ENCODE measurements at places on chromosomes 1 and 21.

GRCh38 chr1:220356981-220357850 lies 85.0 kb upstream of the RAB3GAP2 start:
- DNase-seq, result no peak

- DNase-seq, result no peak
Measured at GRCh38 chr1:211627259-211627658, 48.2 kb downstream of the NEK2 start.

- DNase-seq, result no peak
Measured at GRCh38 chr1:100891380-100891779, 3.3 kb downstream of the EXTL2 start.

- DNase-seq, result no peak
Measured at GRCh38 chr1:47688461-47689296, 250.8 kb downstream of the FOXD2 start.

- DNase-seq, result no peak
Measured at GRCh38 chr1:163844459-163844858, 522.7 kb downstream of the NUF2 start.

GRCh38 chr1:118788463-118788862 lies 199.7 kb downstream of the TBX15 start:
- DNase-seq, result no peak

DNA sequence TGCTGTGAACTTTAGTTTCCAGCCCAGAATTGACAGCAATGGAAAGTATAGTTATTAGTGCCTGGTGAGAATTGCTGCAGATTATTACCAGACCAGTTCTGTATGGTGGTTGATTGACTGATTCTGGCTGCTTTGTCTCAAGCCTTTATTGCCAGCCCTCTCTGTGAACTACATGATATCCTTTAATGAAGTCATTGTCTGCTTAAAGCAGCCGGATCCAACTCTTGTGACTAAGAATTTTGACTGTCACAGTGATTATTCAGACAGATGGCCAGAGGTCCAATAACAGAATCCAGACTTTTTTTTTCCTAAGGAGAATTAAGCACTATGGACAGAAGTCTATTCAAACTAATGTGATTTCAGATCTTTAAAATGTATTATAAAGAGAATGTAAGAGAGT lies 1548.6 kb upstream of the B3GALT2 start:
- DNase-seq, result no peak

- no peak for DNase-seq
Measured at GRCh38 chr1:182658055-182658454, 26.3 kb downstream of the RGS8 start.

DNA sequence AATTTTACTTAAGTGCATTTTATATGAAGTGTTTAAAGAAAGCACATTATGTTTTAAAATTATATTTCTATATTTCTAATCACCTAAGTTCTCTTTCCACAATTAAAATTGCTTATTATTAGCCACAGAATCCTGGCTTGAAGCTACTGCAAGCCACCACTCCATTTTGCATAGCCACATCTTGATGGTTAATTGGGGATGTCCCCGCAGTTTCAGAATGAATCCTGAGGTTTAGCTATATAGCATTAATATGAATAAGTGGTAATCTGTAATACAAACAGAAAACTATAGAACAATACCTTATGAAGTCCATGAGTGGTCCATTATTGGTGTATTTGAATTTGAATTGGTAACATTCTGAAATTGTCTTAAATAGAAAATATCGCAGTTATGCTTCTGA lies 11.6 kb upstream of the GOLPH3L start:
- DNase-seq, result no peak

- DNase-seq, result no peak
Measured at GRCh38 chr1:213868482-213868881, 119.3 kb upstream of the PROX1 start.

DNA sequence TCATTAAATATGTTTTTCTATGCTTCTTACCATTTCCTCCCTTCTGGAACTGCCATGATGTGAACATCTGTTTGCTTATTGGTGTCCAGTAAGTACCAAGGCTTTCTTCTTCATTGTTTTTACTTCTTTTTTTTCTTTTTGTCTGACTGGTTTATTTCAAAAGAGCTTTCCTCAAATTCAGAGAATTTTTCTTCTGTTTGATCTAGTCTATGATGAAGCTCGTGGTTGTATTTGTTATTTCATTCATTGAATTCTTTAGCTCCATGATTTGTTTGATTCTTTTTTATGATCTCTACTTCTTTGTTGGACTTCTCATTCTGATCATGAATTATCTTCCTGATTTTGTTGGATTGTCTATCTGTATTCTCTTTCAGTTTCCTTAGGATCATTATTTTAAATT lies 49.5 kb upstream of the PKN2 start:
- no peak for DNase-seq

GRCh38 chr21:45549626-45550463 lies 7.6 kb upstream of the SLC19A1 start:
- no peak for DNase-seq

- no peak for DNase-seq
Measured at GRCh38 chr1:1123581-1124507, 8.0 kb upstream of the C1orf159 start.

GRCh38 chr1:241485554-241485992 lies 34.0 kb downstream of the FH start:
- DNase-seq, result no peak

DNA sequence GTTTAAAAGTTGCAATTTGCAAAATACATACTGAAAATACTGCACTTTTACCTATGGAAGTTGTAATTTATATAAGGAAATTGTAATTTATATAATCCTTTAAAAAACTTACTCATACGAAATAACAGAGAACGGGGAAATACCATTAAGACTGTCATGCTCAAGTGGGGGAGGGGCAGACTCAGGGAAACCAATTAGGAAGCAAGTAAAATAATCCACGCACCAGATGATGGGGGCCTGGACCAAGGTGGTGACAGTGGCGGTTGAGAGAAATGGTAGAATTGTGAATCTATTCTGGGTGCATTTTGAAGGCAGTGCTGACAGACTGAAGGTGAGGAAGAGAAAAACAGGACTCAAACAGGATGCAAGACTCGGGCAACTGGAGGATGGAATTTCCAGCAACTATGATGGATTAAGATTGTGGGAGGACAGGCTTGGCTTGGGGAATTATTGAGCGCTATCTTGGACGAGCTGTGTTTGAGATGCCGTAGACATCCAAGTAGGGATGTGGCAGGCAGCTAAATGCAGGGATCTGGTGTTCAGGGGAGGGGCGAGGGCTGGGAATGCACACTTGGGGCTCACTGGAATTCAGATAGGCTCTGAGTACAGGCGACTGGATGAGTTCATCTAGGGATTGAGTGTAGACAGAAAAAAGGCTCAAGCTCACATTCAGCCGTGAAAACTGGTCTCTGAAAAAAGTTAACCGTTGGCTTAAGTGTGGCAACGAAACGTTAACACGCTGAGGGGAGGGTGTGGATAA lies 977 bp downstream of the LCA5L start:
- DNase-seq, result no peak

GRCh38 chr1:87156124-87156523 lies 172.6 kb upstream of the LMO4 start:
- no peak for DNase-seq

GRCh38 chr1:61659061-61659460 lies 65.9 kb downstream of the TM2D1 start:
- no peak for DNase-seq

DNA sequence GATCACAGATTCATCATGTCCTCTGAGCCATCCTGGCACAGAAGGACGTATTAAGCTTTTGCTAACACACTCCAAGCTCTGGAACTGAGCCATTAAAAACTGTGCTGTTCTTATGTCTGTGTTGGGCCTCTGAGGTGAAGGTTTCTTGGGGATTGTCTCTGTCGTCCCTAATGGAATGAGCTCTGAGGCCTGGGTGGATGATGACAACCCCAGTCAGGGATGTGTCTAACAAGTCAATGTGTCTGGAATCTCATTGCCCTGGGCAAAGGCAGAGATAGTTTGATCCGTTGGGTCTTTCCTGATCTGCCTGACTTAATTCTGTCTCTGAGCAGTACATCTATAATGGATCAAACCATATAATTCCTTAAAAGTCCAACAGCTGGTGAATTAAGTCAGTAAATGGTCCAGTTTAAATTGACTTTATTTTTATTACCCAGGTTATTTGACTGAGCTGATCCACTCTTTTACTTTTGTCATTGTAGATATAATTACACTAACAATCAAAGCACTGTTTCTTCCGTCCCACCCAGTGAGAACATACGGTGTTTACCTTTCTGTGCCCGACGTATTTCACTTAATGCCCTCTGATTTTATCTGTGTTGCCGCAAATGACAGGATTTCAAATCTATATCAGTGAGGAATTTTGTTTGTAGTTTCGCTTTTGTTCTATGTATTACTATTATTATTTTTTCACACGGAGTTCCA lies 38.8 kb upstream of the OR2B11 start:
- no peak for DNase-seq

DNA sequence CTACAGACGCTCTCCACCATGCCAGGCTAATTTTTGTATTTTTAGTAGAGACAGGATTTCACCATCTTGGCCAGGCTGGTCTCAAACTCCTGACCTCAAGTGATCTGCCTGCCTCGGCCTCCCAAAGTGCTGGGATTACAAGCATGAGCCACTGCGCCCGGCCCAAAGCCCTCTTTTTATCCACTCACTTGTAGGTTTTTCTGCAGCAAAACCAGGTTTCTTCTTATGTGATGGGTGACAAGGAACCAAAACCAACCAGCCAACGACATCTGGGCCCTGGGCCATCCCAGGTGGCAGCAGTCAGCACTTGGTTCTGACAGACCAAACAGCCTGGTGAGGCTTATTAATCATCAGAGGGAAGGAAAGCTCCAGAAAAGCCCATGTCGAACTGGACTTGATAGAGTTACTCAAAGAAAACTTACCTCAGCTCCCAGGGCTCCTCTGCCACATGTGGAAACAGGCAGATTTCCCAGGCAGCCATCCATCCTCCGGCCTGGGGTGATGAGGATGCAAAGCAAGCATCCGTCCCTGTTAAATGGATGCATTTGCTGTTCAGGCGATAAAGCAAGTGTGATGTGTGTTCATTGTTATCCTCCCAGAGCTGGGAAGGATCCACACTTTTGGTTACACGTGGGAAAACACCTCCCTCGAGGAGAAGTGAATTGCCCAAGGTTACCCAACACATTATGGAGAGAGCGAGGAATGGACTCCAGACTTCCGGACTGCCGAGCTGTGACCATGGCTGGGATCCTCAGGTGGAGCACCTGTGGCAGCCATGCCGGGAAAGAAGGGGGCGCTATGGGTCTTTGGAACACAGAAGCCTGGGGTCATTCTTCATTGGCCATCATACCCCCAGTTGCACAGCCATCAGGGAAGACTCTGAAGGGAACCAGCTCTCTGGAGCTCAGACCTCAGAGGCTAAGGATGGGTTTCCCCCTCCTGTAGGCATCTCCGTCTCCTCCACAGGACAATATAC lies 118.8 kb downstream of the HUNK start:
- no peak for DNase-seq

- DNase-seq, result no peak
Measured at GRCh38 chr1:19735440-19736127, 64.1 kb downstream of the TMCO4 start.

GRCh38 chr1:240091614-240092300 lies at the start of gene FMN2:
Gene FMN2 (plus strand): TSS chr1:240091883. CDS start chr1:240092110, 227 bp downstream.
- DNase-seq, result no peak

DNA sequence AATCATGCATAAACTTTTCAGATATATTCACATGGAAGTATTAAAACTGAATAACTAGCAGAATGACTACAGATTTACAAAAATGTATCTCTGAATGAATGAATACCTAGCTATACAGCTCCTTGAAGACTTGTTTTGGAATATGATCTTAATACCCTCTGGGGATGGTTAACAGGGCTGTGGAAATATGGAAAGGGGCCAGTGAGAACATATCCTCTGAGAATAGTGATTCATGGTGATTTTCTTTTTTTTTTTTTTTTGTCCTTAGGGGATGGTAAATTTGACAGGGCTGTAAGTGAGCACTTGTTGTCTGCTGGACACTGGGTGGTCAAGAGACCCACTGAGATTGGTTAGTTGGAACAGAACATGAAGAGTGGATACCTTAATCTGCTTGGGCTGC lies 80.7 kb upstream of the HP1BP3 start:
- DNase-seq, result no peak

GRCh38 chr1:147515045-147515869 lies 26.0 kb upstream of the BCL9 start:
- peak; percentile 53 for DNase-seq

GRCh38 chr1:40592107-40592803 lies 60.8 kb downstream of the ZNF684 start:
- DNase-seq, result no peak

DNA sequence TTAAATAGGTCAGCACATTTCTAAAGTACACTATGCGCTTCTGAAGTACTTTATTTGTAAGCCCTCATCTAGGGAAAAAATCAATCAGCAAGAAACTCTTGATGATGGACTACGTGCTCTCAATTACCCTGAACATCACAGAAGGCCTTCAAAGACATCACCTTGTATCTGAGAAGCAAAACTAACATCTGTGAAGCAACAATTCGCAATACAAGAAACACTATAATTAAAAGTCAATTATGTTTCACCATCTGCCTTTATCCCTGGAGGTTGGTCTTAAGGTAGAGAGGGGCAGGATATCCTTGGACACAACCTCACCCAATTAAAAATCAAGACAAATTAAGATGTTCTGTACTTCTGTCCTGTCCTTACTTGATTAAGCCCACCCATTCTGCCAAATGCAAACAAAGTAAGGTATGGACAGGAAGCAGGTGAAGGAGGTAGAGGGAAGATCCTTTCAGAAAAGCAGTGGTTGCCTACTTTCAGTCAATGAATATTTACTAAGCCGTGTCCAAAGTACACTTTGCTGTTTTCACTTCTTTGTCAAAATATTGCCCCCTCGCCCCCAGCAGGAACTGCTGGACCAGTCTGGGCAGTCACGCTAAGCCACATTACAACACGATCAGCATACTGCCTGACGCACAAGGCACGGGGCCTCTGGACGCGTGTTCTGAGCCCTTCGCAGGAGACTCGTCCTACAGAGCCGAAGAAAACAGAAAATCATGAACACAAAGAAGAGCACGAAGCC lies 887 bp downstream of the SLC19A2 start:
- no peak for DNase-seq

DNA sequence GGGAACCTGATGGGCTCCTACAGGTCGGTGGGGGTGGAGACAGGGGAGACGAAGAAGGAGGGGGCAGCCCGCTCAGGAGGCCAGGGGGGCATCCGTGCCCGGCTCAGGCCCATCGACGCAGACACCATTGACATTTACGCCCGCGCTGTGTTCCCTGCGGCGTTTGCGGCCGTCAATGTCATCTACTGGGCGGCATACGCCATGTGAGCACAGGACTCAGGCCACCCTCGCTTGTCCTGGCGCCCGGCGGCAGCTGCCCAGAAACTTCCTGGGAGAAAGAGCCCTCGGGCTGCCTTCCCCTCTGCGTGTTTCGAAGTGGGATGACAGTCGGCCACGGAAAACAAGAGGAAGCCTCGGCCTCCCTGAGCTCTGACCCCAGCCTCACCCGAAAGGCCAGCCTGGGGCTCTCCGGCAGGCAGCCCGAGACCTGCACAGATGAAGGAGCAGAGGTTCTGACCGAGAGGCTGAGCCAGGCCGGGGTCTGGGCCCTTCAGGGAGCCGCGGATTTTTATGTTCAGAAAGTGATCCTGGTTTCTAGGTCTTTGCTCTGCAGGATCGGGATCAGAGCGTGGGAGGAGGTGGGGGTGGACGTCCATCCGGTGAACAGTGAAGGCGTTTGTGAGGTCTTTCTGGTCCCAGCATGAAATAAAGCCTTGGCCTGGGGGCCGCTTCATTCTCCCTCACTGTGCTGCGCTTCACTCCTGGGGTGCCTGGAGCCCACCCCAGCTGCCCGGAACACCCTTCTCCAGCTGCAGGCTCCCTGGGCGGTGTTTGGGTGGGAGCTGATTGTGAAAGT lies 11.1 kb downstream of the GABRD start:
- no peak for DNase-seq

GRCh38 chr1:90135286-90135685 lies 140.4 kb downstream of the ZNF326 start:
- DNase-seq, result no peak

- DNase-seq, result no peak
Measured at GRCh38 chr1:232765542-232765941, 39.7 kb upstream of the MAP10 start.

Measured in CD4-positive, alpha-beta T cell (primary cell).